ENCODE measurements at places on chromosomes 13 and 19. TPM values are rescaled to one million over a fixed set of nuclear protein-coding genes. Genes with fewer than 3 reads are reported as not detected.

DNA sequence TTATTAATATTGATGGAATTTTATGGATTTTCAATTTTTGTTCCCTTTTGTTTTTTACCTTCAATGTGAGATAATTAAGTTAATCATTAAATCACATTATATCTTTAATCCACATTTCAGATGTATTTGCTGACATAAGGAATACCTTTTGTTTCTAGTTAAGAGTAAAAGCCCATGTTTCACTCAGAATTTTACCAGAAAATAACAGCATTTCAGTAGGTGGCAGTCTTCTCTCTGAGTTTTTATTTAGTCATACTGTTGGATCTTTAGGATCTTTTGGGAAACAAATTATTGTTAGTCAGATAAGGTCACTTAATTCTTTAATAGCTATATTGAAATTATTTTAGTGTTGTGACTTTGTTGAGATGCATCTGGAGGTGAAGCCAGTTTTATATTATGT, 67.9 kb downstream of the NDFIP2 start:
- no peak overlapping the region for H3K27ac ChIP-seq
- DNase-seq: no peak
- peaks cover 2% of the 10 kb centered on the region for H3K4me1 ChIP-seq
- H3K27me3 ChIP-seq: no peaks in the 10 kb centered on the region
- no peak overlapping the region for H3K4me3 ChIP-seq

- no peaks in the 10 kb centered on the region for H3K36me3 ChIP-seq
- H3K27ac ChIP-seq: no peak overlapping the region
Observed at GRCh38 chr19:10226376-10227025, 4.6 kb downstream of the S1PR2 start.

DNA sequence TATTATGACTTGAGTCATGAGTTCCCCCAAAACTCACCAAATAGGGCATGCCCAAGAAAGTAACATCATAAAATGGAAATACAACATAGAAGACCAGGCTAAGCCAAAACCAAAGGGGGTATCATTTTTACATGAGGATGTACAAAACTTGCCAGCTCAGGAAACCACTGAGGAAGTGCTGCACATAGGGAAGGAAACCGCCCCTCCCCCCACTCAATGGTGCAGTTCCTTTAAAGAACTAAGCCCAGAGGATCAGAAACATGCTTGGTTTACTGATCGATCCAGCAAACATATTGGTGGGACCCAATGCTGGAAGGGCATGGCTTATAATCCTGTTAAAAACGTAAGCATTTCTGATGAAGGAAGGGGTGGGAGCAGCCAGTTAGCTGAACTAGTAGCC, 4.2 kb upstream of the ZNF486 start:
- peaks cover 42% of the 10 kb centered on the region for H3K36me3 ChIP-seq
- H3K27me3 ChIP-seq: no peaks in the 10 kb centered on the region
- H3K4me3 ChIP-seq: no peak overlapping the region
- H3K27ac ChIP-seq: peak overlapping the region; percentile 2

- H3K27ac ChIP-seq: no peak overlapping the region
- H3K27me3 ChIP-seq: peaks cover 2% of the 10 kb centered on the region
- no peaks in the 10 kb centered on the region for H3K4me1 ChIP-seq
- no peak for DNase-seq
- no peaks in the 10 kb centered on the region for H3K36me3 ChIP-seq
- H3K4me3 ChIP-seq: no peak overlapping the region
Observed at GRCh38 chr19:34165295-34165738, 7.0 kb upstream of the LSM14A start.

- no peaks in the 10 kb centered on the region for H3K27me3 ChIP-seq
- H3K36me3 ChIP-seq: no peaks in the 10 kb centered on the region
- H3K4me1 ChIP-seq: peaks cover 5% of the 10 kb centered on the region
- no peak overlapping the region for H3K27ac ChIP-seq
- no peak for DNase-seq
Observed at GRCh38 chr13:77034881-77035280, 7.9 kb upstream of the FBXL3 start.

CNN1 gene
- not detected for total RNA-seq

- H3K36me3 ChIP-seq: no peaks in the 10 kb centered on the region
- DNase-seq: no peak
- H3K27me3 ChIP-seq: no peaks in the 10 kb centered on the region
- H3K4me3 ChIP-seq: no peak overlapping the region
- H3K27ac ChIP-seq: no peak overlapping the region
Observed at GRCh38 chr13:100208626-100209025, 119.7 kb downstream of the PCCA start.

DNA sequence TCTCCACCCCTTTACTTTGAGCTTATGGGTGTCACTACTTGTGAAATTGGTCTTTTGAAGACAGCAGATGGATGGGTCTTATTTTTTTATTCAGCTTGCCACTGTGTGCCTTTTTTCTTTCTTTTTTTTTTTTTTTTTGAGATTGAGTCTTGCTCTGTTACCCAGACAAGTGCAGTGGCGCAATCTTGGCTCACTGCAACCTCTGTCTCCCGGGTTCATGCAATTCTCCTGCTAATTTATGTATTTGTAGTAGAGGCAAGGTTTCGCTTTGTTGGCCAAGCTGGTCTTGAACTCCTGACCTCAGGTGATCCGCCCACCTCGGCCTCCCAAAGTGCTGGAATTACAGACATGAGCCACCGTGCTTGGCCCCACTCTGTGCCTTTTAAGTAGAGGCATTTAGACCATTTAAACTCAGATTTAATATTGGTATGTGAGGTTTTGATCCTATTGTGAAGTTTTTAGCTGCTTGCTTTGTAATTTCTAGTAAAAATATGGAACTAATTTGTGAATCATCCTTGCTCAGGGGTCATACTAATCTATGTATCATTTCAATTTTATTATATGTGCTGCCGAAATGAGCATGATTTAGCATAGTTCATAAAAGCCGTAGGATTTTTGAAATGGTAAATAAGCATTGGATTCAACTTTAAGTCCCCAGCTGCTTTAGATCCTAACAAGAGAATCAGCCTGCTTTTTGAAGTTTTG, 584.5 kb downstream of the SLITRK1 start:
- no peak overlapping the region for H3K4me3 ChIP-seq
- no peaks in the 10 kb centered on the region for H3K4me1 ChIP-seq
- no peak overlapping the region for H3K27ac ChIP-seq
- no peaks in the 10 kb centered on the region for H3K36me3 ChIP-seq

CCDC159 gene
- total RNA-seq: 13.6 TPM

XPO4 gene
- total RNA-seq: 18.6 TPM

- no peak overlapping the region for H3K27ac ChIP-seq
- peaks cover 15% of the 10 kb centered on the region for H3K36me3 ChIP-seq
- H3K4me3 ChIP-seq: no peak overlapping the region
- peaks cover 56% of the 10 kb centered on the region for H3K4me1 ChIP-seq
Observed at GRCh38 chr19:46958532-46958931, 61.1 kb upstream of the NPAS1 start.

TBXA2R gene
- 2.6 TPM for total RNA-seq

DNA sequence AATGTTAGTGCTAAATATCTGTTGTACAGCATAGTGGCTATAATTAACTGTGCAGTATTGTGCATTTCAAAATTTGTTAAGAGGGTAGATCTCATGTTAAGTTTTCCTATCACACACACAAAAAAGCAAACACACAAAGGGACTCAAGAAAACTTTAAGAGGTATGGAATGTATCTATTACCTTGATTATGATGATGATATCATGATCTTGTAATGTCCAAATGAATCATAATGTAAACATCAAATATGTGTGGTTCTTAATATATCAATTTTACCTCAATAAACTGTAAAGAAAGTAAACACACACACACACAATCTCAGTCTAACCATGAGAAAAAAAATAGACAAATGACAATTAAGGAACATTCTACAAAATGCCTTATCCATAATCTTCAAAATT, 934.6 kb downstream of the SLITRK1 start:
- no peak for DNase-seq
- no peak overlapping the region for H3K4me3 ChIP-seq
- no peaks in the 10 kb centered on the region for H3K27me3 ChIP-seq
- H3K4me1 ChIP-seq: no peaks in the 10 kb centered on the region
- no peak overlapping the region for H3K27ac ChIP-seq
- no peaks in the 10 kb centered on the region for H3K36me3 ChIP-seq

GRCh38 chr13:105971312-105971711, 564.1 kb downstream of the EFNB2 start:
- DNase-seq: no peak
- no peak overlapping the region for H3K4me3 ChIP-seq
- no peaks in the 10 kb centered on the region for H3K4me1 ChIP-seq
- H3K36me3 ChIP-seq: no peaks in the 10 kb centered on the region
- no peak overlapping the region for H3K27ac ChIP-seq
- no peaks in the 10 kb centered on the region for H3K27me3 ChIP-seq

WDR62 gene
- total RNA-seq: 43.6 TPM

SYNE4 gene
- 1.8 TPM for total RNA-seq

DNA sequence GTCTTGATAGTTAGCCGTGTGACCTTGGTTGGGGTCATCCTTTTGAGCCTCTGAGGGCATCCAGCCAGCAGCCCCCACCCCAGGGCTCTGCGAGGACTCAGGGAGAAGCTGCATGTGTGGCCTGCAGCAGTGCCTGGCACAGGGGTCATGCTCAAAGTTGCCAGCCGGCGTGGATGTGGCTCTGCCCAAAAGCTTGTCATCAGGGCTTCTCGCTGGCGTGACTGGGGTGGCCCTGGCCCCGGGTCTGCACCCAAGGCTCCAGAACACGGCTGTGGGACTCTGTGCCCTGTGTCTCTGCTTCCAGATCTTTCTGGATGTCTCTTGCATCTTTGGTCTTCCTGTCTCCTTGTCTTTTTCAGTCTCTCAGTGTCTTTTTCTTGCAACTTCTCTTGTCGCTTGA, 90.9 kb downstream of the RYR1 start:
- no peak overlapping the region for H3K27ac ChIP-seq
- no peaks in the 10 kb centered on the region for H3K36me3 ChIP-seq
- H3K27me3 ChIP-seq: peaks cover 2% of the 10 kb centered on the region
- H3K4me3 ChIP-seq: no peak overlapping the region
- no peak for DNase-seq

DNA sequence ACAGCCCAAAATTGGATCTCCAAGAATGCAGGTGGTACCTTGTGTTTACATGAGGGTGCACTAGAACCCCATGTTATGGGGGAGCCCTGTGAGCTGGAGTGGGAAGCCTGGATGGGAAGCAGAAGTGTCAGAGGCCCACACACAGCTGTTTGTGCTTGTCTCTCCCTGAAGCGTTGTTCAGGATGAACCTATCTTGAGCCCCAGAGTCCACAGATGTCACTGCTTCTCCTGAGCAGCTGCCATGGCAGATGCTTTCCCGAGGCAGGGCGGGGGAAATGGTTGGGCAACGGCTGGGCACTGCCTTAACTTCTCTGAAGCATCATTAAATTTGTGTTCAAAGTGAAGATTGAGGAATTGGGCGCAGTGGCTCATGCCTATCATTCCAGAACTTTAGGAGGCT, 17.1 kb upstream of the CHST8 start:
- H3K4me1 ChIP-seq: no peaks in the 10 kb centered on the region
- no peaks in the 10 kb centered on the region for H3K27me3 ChIP-seq
- no peak overlapping the region for H3K27ac ChIP-seq
- no peak for DNase-seq
- no peaks in the 10 kb centered on the region for H3K36me3 ChIP-seq
- H3K4me3 ChIP-seq: no peak overlapping the region

DNA sequence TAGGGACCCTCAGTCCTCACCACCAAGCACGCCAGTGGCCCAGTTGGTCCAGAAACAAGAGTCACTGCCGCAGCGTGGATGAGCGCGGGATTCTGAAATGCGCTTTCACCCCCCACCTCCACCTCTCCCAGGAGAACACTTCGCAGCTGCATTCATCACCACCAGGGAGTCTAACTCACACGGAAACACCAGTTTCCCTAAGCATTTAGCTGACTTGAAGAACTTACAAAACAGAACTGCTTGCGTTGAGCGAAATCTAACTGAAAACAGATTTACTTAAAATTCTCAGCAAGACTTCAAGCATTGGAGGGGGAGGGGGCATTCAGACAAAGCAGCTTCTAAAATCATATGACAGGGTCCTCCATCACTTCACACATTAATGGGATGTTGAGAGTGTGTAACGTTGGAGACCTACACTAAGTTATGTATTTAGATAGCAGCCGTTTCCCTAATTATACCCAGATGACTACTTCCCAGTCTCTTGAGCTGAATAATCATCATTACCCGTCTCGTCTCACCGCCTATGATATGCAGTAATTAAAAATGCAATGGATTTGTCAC, 258.2 kb upstream of the IRS2 start:
- H3K27me3 ChIP-seq: peaks cover 7% of the 10 kb centered on the region
- H3K27ac ChIP-seq: no peak overlapping the region
- no peaks in the 10 kb centered on the region for H3K4me1 ChIP-seq
- DNase-seq: no peak
- H3K4me3 ChIP-seq: no peak overlapping the region

ZNF296 gene
- total RNA-seq: 6.3 TPM

SLC46A3 gene
- total RNA-seq: 10.3 TPM

LHB gene
- not detected for total RNA-seq

DNA sequence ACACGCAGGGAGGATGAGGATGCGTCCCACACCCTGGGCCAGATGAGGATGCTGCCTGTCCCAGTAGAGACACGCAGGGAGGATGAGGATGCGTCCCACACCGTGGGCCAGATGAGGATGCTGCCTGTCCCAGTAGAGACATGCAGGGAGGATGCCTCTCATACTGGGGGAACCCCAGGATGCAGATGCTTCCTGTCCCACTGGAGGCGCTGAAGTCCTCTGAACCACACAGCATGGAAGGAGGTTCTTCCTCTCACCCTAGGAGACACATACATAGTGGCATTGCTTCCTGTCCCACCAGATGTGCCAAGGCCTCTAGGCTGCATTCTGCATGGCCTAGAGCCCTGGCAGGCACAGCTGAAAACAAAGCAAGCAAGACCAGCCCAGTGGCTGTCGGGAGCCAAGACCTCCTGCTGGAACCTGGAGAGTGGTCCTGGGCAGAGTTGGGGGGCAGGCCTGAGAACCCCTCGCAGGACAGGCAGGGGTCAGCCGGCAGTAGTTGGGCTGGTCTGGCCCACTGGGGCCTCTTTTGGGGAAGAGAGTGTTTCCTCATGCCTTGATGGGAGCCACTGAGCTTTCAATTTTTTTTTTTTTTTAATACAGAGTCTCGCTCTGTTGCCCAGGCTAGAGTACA, 4.3 kb downstream of the HPN start:
- no peaks in the 10 kb centered on the region for H3K36me3 ChIP-seq
- H3K4me3 ChIP-seq: no peak overlapping the region
- H3K27me3 ChIP-seq: peaks cover 3% of the 10 kb centered on the region
- no peak overlapping the region for H3K27ac ChIP-seq

DNA sequence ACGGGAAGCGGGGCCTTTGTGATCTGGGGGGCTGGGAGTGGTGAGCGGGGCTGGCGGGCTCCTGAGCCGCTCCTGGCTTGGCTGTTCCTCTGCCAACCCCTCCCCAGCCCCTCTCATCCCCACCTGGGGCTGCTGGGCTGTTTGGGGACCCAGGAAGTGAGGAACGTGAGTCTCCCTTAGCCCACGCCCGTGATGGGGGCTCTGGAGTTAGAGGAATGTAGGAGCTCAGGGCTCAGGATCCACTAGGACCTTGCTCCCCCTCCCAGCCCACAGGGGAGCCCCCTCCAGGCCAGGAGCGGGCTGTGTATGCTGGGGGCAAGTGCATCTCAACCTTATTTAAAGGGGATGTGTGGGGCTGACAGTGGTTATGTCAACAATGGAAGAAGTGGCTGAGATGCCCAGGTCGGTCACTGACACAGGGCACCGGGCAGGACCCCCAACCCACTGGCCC, 134.1 kb downstream of the URI1 start:
- no peak overlapping the region for H3K4me3 ChIP-seq
- DNase-seq: no peak

- no peaks in the 10 kb centered on the region for H3K36me3 ChIP-seq
- no peak overlapping the region for H3K4me3 ChIP-seq
- no peak overlapping the region for H3K27ac ChIP-seq
- no peaks in the 10 kb centered on the region for H3K4me1 ChIP-seq
Observed at GRCh38 chr13:41643507-41643906, 186.2 kb downstream of the RGCC start.

All from activated CD8-positive, alpha-beta T cell treated with anti-CD3 and anti-CD28 coated beads, Interleukin-2, amount 10 ng/mL, durations not matched to agents 7 days and 5 days (primary cell).